ENCODE measurements at places on chromosomes 16 and 17.

GRCh38 chr17:41530062-41531048 lies 2.2 kb upstream of the KRT19 start:
- peak; percentile 97 for DNase-seq

DNA sequence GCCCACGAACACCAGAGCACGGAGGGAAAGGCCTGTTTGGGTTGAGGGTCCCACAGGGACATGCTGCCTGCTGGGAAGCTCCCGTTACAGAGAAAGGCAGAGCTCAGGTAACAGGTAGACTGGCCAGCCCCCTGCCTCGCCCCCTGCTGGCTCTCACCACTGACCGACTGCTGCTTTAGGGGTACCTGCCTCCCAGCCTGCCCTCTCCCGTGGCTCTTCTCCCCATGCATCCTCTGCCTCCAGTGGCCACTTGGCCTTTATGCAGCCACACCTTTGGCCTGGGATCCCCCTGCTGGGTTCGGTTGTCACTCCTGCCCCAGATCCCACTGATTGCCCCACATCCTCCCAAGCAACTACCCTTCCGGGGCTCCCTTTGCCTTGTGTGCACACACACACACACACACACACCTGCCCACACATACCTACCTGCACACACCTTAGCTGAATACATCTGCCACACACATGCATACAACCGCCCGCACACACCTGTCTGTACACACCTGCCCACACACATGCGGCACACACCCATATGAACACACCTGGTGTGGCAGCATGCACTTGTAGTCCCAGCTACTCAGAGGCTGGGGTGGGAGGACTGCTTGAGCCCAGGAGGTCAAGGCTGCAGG lies 7.1 kb downstream of the MCRIP1 start:
- no peak for DNase-seq

DNA sequence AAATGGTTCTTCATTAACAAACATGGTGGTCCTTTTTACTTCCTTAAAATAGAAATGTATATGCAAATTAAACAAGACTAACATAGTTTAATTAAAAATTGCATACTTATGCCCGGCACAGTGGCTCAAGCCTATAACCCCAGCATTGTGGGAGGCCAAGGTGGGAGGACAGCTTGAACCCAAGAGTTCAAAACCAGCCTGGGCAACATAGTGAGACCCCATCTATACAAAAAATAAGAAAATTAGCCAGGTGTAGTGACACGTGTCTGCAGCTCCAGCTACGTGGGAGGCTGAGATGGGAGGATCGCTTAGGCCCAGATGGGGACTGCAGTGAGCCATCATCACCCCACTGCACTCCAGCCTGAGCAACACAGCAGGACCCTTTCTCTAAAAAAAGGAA lies 18.4 kb downstream of the CDC27 start:
- no peak for DNase-seq

GRCh38 chr16:965036-965395 lies 5.8 kb downstream of the LMF1 start:
- DNase-seq = no peak

GRCh38 chr17:66612993-66613392 lies 221.9 kb upstream of the CACNG5 start:
- no peak for DNase-seq

- DNase-seq = no peak
Measured at GRCh38 chr17:354651-355556, 2.3 kb upstream of the RPH3AL start.

DNA sequence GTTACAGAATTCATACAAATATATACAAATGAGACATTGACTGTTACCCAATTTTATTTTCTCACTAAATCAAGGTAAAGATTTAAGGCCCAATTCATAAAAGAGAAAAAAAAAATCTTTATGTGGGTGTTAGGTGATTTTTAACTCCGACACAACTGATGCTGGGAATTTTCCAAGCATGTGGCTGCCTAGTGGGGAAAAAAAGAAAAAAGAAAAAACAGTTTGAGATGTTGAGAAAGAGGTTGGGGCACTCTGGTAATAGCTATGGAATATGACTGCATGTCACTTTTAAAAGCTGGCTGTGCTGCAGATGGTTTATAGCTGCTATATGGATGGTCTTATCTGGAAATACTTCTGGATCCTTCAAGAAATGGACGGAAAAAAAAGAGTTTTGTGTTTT lies 739.9 kb upstream of the SOX9 start:
- peak; percentile 9 for DNase-seq

DNA sequence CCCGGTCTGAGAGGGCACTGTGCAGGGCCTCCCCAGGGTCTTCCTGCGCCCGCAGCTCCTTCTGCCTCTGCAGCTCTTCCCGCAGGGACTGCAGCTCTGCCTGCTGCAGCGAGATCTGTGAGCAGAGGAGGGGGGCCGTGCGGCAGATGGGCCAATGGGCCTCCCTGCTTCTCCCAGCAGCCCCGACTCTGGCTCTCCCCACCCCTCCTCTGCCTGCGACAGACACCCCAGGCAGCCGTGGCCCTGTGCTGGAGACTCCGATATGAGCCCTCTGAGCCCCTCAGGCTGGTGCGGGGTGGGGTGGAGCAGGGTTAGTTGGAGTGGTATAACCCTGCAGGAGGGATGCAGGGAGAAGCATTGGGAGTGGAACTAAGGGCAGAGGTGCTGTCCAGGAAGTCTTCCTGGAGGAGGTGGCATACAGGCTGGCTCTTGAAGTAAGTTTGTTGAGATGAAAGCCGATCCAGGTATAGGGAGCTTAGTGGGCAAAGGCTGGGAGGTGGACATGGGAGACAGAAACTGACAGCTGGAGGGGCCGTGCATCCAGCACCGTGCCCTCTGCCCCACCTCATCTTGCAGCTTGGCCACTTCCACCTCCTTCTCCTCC lies 5.0 kb downstream of the THOC6 start:
- DNase-seq = no peak

DNA sequence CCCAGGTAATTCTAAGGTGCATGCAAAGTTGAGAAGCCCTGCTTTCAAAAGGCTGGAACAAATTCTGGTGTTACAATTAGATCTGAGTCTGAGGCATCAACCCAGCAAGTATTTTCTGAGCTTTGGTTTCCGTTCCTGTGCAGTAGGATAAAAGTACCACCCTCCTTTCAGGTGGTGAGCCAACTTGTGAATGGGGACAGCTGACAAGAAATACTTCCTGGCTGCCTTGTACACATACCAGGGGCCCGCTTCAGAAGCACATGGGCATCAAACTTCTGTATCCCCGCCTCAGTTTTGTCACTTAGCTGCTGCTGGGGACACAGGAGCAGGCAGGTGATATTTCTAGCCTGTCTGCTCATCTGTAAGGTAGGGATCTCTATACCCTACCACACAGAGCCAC lies 252.2 kb downstream of the CPPED1 start:
- DNase-seq = no peak

DNA sequence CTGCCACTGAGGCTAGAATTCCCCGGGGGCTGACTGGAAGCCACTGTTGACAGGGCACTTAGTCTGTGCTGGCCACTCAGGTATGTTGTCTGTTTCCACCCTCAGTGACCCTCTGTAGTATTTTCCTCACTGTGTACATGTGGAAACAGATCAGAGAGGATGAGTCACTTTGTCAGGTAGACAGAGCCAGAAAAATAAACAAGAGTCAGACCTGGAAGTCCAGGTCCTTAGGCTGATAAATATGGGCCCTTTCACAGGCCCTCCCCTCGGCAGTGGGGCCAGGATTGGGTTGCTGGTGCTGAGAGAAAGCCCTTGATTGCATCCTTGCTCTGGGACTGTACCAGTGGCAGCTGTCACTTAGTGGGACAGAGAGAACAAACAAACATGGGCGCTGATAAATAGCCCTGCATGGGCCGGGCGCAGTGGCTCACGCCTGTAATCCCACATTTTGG lies 21.3 kb downstream of the PGS1 start:
- no peak for DNase-seq

- DNase-seq = no peak
Measured at GRCh38 chr17:13525876-13526275, 75.9 kb downstream of the HS3ST3A1 start.

GRCh38 chr16:64907844-64908243 lies 214.0 kb downstream of the CDH11 start:
- DNase-seq = peak; percentile 77

- DNase-seq = peak; percentile 36
Measured at GRCh38 chr17:62724398-62725146, 83.5 kb downstream of the MARCHF10 start.

DNA sequence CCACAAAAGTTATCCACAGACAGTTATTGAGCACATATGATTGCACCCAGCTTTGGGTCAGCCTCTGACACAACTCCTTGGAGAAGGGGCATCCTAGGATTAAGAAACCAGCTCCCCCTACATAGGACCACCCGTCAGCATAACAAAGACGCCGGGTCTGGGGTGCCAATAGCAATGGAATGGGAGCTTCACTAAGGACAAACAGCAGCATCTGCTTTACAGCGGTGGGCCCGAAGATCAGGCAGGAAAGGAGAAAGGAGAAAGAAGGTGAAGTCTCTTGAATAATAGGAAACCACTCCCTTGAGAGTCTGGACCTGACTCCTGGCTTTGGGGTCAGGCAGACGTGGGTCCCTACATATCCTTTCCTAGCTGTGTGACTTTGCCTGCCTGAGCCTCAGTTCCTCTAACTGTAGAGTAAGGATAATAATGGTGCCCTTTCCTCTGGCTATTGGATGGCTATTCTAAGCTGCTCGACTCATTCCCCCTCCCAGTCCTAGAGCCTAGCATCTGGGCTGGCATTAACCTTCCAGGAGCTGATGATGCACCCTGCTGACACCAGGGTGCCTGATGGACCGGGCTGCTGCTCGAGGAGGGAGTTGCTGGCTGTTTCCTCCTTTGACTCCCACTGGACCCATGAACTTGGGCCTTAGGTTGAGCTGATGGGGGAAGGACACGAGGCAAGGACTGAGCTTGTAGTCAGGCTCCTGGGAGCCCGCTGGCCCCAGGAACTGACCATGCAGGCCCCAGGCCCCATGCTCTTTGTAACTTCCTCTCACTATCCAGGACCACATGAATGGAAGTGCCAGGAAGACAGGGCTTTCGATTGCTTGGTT lies 94.2 kb downstream of the C16orf78 start:
- no peak for DNase-seq

DNA sequence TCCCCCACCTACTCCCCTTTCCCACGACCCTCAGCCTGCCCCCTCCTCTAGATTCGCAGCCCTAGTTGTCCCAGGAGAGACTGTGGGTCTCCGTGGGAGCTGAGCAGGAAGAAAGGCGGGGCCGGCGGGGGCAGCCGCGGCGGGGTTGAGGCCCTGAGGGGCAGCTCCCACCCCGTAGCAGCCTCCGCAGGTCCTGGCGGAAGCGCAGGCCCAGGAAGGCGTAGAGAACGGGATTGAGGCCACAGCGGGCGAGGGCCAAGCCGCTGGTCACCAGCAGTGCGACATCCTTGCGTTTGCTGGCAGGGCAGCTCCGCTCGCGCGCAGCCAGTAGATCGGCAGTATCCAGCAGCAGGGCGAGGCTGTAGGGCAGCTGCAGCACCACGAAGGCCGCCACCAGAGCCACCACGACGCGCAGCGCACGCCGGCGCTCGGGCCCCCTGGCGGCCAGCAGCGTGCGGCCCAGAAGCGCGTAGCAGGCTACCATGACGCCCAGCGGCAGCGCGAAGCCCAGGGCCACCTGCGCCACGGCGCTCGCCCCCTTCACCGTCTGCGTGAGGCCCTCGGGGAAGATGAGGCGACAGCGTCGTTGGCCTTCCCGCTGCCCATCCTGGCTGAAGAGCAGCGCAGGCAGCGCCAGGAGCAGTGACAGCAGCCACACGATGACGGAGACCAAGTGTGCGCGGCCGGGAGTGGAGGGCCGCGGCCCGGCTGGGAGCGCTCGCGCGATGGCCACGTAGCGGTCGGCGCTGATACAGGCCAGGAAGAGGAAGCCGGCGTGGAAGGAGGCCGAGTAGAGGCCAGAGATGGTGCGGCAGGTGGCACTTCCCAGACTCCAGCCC lies 1.9 kb downstream of the CCR10 start:
- peak; percentile 81 for DNase-seq

DNA sequence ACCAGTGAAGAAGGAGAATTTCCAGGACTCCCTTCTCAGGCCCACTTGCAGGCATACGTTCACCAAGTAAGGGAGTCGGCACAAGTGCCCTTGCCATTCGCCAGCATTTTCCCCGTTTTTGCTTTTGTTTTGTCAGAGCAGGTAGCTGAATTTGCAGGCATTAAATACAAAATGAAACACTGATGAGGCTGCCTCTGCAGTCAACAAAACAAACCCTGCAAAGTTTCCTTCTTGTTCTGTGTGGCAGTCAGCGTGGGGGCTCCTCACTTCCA lies 7.8 kb downstream of the GLOD4 start:
- DNase-seq = no peak

DNA sequence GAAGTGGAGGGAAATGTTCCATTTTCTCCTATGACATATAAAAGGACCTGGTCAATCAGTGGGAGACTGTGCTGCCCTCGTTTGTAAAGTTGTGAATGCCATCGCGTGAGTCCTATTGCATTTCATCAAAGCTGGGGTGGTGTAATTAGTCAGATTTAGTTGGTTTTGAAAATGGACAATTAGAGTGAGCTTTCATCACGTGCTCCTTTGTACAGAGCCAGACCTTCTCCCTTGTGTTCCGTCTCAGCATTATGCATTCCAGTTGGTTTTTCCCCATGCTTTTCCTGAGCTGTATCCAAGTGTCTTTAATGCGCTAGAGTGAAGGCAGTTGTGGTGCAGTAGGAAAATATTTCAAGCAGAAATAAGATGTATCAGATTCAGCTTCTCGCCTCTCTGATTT lies 10.4 kb downstream of the SEC14L1 start:
- DNase-seq = no peak

DNA sequence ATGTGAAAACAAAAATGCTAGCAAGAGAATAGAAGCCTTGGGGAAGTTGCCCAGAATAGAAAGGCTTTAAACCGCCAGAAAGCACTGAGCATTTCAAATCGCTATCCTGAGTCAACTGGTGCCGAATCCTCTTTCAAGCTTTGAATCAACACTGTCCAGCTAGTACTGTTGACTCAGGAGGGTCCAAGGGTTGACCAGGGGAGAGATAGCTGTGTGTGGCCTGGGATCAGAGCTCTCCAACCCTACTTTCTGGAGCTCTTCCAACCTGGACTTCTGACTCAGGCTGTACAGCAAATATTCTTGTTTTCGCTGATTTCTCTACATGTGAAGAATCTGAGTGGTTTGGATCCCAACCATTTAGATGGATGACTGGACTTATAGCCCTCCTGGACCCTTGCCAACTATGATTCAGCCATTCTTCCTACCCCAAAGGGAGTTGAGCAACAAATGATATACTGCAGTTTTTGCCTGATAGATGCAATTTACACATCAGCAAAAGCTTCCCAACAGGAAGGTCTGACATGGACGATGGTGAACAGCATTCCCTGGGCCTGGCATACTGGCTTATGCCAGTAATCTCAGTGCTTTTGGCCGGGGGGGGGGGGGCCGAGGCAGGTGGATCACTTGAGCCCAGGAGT lies 154.0 kb upstream of the SDK2 start:
- DNase-seq = peak; percentile 60

DNA sequence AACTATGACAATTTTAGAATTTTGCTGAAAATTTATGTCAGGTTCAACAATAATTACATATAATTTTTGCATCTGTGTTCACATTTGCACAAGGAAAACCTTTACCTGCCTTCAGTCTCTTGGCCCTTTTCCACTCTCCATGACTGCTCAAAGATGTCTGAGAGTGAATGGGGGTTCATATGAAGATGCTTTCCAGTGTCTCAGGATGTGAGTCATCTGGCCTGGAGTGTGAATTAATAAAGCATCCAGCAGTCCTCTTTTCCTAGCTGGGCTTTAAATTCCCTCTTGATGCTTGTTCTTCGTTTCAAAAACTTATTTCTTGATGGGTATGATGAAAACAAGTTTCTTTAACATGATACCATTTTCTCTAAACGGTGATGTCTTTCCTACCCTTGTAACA lies 99.9 kb downstream of the CDK5R1 start:
- peak; percentile 77 for DNase-seq
